ENCODE measurements at places on chromosomes 2 and 18.

GRCh38 chr2:75290600-75291150 is 91.4 kb upstream of the TACR1 start:
- DNase-seq, result no peak

GRCh38 chr2:73944714-73945113 is 18.0 kb downstream of the DGUOK start:
- DNase-seq, result no peak

GRCh38 chr2:109032229-109032820 is 43.3 kb upstream of the EDAR start:
- DNase-seq, result no peak

GRCh38 chr2:190849774-190850173 is 30.8 kb upstream of the GLS start:
- no peak for DNase-seq

- no peak for DNase-seq
Observed at GRCh38 chr2:240991378-240992263, 6.8 kb upstream of the SNED1 start.

GRCh38 chr2:141490886-141491285 is 639.9 kb downstream of the LRP1B start:
- DNase-seq, result peak; percentile 87

DNA sequence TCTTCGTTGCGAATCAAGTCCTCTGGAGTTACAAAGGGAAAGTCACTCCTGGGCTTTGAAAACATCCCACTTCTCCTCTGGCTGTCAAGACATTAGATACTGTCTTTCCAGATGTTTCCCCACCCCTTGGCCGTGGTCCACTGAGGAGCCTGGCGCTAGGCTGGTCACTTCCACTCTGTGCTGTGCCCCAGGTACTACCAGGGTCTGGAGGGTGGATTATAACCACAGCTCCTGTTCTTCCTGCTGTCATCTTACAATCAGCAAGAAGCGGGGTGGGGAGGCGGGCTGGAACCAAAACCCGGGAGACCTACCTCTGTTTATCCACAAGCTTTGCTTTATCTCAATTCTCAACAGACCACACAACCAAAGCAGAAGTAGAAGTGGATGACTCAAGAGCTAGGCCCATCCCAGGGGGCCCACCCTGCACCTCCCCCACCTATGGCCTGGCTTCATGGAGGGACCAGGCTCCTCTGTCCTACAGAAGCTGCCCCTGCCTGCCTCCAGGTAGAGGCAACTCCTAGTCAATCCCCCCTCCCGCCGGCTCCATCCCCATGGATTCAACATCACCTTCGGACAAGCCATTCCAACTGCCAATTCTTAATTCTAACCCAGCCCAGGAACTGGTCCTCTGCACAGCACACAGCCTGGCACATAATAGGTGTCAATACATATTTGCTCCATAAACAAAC is 17.8 kb downstream of the SMAD7 start:
- DNase-seq, result no peak
